ENCODE measurements at places on chromosomes 3 and 15. TPM values are rescaled to one million over a fixed set of nuclear protein-coding genes. Genes with fewer than 3 reads are reported as not detected.

The TIGIT gene
- not detected for total RNA-seq

The RPL39L gene
- 53.7 TPM for total RNA-seq

The ONECUT1 gene
- total RNA-seq = 0.30 TPM

The ECE2 gene
- not detected for total RNA-seq

The CSK gene
- total RNA-seq = 66.3 TPM

The A4GNT gene
- total RNA-seq = not detected

The CEMIP gene
- 1.5 TPM for total RNA-seq

The KLHL40 gene
- not detected for total RNA-seq

The TRAT1 gene
- not detected for total RNA-seq

The NR2E3 gene
- total RNA-seq = 0.16 TPM

The CHL1 gene
- total RNA-seq = not detected

The SSUH2 gene
- total RNA-seq = 1.2 TPM

The PRR23B gene
- not detected for total RNA-seq

The MED12L gene
- 0.39 TPM for total RNA-seq

The ARGFX gene
- total RNA-seq = not detected

The DENND6A gene
- 6.7 TPM for total RNA-seq

The TMC3 gene
- not detected for total RNA-seq

The CHDH gene
- 1.9 TPM for total RNA-seq

The SUCNR1 gene
- total RNA-seq = 0.05 TPM

The ISLR2 gene
- 0.15 TPM for total RNA-seq

The TMEM212 gene
- not detected for total RNA-seq

The CSTA gene
- 1.1 TPM for total RNA-seq

The CHRM5 gene
- total RNA-seq = 0.02 TPM

The IL17RD gene
- total RNA-seq = 1.3 TPM

The DUOX2 gene
- 0.06 TPM for total RNA-seq

The TEX264 gene
- 69.0 TPM for total RNA-seq

The DPH6 gene
- 12.7 TPM for total RNA-seq

The GOLGA6D gene
- total RNA-seq = 0.03 TPM

The IQCH gene
- total RNA-seq = 1.8 TPM

Measured in A549 treated with CORT108297 at 1 μM for 4 hours (cell line).